NCI-H1436 treated with DMSO at 0.1 percent for 48 hours (cell line): ENCODE measurements at places on chromosomes 11 and 22.

DNA sequence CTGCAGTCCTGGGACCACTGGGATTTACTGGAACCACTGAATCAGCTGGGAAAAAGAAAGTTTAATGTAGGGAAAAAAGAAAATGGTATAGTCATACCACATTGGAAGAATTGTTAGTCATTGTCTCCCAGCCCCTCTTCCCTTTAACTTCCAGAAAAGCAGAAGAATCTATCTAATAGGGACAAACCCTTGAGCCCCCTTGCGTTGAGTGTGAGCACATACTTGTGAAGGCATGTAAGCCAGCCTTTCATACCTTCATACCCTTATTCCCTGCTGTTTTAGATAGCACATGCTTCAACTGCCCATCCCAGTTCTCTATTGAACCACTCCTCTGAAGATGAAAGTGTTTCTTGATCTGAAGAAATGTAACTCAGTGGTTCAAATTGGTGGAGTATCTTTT, 6.6 kb downstream of the TREH start:
- no peak for DNase-seq

- no peak for DNase-seq
These were observed 3.9 kb downstream of the UCP3 start for GRCh38 chr11:74004759-74005615.

DNA sequence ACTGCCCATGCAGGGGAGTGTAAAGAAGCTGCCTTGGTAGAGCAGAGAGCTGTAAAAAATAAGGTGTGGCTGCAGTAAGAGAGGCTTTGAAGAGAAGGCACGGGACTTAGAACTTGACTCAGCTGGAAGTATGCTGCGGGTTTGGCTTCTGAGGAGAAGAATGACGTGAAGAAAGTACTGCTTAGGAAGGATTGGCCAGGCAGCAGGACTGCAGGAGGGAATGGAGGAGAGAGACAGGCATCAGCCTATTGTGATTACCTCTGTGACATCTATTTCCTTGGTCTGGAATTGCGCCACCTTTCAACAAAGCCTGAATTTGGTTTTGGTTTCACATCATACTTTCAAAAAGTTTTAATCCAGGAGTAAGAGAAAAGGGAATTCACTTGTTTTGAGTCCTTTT, 22.5 kb downstream of the PRRG4 start:
- no peak for DNase-seq

GRCh38 chr11:82859750-82860149, 40.5 kb downstream of the PRCP start:
- no peak for DNase-seq

DNA sequence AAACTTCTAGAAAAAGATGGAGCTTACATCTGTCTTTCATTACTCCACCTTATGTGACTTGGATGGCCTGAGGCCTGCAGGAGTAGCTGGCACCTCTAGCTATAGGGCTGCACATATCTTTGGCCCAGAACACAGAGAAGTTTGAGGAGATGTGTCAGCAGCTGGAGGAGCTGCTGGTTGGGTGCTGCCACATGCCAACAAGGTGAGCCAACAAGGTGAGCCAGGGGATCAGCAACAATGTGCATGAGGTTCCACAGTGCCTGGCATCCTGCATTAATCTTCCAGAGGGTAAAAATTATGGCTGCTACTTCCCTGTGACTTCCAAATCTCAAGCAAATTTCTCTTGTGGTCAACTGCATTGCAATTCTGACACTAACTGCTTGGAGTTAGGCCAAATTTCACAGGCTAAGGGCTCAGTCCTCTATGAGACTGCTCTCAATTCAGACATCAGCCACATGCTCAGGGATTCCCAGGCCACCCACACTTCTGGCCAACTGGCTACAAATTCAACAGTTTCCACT, 16.0 kb downstream of the RBM7 start:
- DNase-seq: no peak

GRCh38 chr22:24390576-24390975, 36.8 kb upstream of the ADORA2A start:
- DNase-seq: no peak

- no peak for DNase-seq
These were observed 8.9 kb downstream of the SIDT2 start for GRCh38 chr11:117187428-117187798.

GRCh38 chr11:36469881-36470802, 39.9 kb downstream of the TRAF6 start:
- no peak for DNase-seq

DNA sequence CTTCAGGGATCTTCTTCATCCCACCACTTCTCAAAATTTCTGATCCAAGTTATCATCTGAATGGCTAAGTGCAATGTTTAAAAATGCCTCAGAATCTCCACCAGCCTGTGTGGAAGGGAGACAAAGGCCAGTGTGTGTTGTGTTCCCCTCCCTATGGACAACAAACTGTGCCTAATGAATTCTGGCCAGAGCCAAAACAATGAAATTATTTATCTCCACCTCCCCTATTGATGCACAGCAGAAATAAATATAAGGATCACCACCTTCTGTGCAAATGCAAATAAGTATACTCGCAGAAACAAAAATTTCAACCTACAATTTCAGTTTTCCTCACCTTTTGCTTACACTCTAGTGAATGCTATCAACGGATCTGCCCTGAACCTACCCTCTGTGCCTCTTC, 75.8 kb downstream of the GAB2 start:
- DNase-seq: no peak

- DNase-seq: no peak
These were observed 38.7 kb upstream of the CDON start for GRCh38 chr11:126101251-126101929.

DNA sequence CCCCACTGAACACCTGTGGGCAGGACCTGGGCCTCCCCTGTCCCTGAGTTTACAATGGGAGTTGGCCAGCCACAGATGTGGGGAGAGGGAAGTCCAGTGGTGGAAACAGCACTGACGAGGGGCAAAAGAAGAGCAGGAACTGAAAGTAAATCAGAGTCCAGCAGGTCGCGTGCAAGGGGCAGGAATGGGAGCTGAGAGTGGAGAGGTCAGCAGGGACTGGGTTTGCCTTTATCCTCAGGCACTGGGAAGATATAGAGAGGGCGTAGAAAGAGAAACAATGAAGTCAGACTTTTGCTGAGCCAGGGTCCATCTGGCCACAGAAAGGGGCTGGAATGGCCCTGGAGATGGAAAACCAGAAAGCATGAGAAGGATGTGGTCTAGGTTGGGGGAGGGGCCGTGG, 8.5 kb downstream of the P2RY6 start:
- DNase-seq: no peak

DNA sequence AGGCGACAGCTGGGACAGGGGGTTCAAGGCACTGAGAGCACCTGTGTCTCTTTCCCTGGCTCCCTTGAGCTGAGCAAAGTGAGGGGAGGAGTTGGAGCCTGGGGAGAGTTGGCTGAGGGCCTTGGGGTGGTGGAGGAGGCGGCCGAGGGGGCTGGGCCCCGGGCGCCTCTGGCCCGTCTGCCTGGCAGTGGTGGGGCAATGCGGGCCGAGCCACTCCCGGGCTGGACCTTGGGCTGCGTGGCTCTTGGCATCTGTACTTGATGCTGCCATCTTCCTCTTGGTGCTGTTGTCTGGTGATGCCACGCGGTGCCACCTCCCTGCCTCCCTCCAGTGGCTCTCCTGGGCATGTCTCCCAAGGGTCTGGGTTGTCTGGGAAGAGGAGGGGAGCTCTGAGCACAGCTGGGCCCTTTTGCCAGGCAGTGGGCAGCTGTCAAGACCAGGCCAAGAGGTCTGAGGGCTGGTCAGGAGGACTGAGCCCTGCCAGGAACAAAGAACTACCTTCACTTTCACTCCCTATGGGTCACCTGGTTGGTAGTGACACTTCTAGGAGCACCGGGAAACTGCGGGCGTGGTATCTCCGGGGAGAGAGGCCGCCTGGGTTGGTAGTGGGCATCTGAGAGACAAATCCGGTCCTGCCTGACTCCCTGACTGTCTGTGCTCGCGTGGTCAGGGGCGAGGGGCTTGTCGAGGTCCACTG, 1.3 kb downstream of the GRIK4 start:
- DNase-seq: no peak

GRCh38 chr11:47915783-47916182, 64.6 kb upstream of the PTPRJ start:
- peak; percentile 39 for DNase-seq

DNA sequence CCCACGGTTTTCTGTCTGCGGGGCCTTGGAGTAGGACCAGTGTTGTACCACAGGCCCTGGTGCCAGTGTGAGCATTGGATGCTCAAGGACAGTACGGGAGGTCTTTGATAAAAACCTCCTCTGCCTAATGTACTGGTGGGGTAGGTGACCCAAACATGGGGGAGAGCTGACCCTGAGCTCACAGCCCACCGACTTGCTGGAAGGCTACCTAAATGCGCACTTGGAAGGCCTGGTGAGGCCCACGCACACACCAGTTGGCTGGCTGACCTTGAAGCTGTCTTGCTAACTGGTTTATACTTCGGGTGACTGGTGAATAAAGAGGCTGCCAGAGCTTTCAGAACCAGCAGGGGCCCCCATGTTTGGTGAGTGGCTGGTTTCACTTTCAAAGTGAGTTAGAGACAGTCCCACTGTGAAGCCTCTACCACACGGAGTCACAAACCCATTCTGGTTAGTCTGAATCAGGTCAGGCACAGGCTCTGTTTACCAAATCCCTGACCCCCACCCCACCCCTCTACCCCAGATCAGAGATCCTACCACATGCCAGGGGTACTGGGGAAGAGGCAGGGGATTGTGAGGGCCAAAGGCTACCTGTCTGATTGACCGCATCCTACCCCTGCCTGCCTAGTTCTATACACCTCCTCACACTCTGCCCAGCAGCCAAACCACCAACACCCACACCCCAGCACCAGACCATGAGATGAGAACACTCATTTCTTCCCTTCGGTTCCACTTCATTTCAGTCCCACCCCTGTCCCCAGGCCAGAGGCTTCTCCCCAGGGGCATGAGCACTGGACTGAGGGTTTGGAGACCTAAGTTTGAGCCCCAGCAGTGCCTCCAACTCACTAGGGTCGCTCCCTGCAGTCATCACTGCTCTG, 12.7 kb upstream of the IL2RB start:
- no peak for DNase-seq

- no peak for DNase-seq
These were observed 9.3 kb downstream of the TENM4 start for GRCh38 chr11:79431535-79431934.

DNA sequence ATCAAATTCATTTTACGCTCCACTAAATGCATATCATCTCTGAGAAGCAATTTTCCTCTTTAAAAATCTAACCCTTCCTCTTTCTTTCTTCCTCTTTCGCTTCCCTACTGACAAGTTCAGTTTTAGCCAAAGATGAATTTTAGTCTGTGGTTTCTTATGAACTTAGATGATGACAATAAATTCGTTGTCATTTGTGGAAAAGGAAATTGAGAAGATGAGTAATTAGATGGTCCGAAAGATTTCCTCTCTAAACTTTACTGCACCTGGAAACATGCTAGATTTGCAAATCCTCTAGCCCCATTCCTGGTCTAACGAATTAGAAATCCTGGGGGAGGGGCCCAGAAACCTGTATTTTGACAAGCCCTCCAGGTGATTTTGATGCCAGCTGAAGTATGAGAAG, 855.4 kb upstream of the CHORDC1 start:
- DNase-seq: no peak

DNA sequence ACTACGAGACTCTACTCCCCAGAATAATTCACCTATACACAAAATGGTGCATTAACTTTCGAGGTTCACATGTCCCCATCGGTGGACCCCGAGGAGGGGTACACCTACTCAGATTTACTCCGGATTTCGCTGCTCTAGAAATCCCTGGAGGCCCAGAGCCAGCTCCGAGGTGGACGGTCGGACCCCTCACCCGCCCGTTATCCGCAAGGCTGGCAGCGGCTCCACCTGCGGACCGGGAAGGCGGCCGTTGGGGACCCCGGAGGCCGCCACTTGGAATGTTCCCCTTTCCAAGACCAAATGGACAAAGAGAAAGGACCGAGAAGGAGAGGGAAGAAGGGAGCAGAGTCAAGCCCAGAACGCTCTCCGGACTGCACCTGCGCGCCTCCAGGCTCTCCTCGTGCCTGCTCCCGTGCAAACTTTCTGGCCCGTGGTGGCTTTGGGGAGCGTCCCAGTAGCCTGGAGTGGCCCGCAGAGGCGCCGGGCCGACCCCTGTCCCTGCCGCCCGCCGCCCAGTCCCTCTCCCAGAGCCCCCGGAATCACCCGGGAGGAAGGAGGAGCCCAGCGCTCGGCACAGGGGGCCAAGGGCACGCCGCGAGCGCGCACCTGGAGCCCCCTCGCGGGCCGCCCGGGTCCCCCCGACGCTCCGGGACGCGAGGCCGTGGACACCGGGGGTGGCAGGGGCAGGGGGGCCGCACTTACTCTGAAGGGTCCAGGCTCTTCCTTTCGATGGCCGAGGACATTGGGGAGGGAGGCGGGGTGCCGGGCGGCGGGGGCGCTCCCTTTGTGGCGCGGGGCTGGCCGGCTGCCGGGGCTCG, 23.0 kb downstream of the LMO2 start:
- no peak for DNase-seq

DNA sequence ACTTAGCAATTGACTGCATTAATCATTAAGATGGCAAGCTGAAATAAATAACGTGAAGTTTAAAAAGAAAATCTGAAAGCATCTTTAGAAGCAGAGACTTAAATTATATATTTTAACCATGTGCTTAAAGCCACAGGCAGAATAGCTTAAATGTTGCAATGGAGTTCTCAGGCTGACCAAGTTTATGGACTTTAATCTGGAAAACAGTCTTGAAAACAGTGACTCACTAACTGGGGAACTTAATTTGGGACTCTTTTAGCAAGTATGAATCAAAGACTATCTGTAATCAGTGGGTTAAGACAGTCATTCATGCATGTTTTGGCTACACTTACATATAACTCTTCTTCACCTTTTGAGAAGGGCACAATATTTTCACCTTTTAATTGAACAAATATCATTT, 12.6 kb upstream of the GLYATL1 start:
- no peak for DNase-seq

DNA sequence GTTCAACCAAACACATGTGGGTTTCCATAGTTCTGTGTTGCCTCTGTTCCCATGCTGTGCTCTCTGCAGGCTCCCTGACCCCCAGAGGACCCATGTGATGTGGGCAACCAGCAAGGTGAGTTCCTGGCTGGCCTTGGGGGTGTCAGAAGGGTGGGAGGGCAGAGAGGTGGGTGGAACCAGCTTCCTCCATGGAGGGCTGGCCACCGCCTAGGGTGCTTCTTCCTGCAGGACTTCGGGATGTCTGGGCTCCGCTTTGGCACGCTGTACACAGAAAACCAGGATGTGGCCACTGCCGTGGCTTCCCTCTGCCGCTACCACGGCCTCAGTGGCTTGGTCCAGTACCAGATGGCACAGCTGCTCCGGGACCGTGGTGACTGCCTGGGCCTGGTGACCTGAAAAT, 14.5 kb upstream of the EXT2 start:
- DNase-seq: no peak
